Hippocampal formation (tissue), 2 donors: ENCODE measurements at places on chromosomes 11 and 22.

DNA sequence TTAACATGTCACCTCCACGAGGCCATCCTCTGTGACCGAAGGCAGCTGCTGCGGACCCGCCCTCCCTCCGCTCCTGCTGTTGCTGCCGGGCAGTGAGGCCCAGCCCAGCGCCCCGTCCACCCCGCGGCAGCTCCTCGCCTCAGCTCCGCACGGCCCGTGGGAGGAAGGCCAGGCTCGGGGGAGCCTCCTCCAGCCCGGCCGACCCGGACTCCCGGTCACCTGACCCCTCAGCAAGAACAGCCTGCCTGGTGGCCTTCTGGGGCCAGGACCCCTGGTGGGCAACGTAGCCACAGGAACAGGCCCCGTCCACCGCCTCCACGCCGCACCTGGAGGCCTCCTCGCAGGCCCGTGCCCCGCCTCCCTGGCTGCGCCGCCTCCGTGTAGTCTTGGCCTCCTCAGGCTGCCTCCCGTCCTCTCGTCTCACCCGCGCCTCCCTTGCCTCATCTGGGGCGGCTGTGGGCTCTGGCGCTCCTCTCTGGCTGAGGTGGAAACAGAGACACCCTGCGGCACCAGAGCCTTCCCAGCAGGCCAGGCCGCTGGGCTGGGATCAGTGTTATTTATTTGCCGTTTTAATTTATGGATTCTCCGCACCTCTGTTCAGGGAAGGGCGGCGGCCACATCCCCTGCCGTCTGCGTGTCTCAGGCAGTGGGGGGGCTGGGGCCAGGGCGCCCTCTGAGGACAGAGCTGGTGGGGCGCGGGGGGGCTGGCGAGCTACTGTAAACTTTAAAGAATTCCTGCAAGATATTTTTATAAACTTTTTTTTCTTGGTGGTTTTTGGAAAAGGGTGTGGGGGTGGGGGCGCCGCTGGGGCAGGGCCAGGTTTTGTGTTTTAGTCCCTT is 25.4 kb downstream of the MOB2 start:
- DNase-seq, result no peak

GRCh38 chr22:40485813-40486667 is 115.6 kb downstream of the SGSM3 start:
- DNase-seq, result no peak

DNA sequence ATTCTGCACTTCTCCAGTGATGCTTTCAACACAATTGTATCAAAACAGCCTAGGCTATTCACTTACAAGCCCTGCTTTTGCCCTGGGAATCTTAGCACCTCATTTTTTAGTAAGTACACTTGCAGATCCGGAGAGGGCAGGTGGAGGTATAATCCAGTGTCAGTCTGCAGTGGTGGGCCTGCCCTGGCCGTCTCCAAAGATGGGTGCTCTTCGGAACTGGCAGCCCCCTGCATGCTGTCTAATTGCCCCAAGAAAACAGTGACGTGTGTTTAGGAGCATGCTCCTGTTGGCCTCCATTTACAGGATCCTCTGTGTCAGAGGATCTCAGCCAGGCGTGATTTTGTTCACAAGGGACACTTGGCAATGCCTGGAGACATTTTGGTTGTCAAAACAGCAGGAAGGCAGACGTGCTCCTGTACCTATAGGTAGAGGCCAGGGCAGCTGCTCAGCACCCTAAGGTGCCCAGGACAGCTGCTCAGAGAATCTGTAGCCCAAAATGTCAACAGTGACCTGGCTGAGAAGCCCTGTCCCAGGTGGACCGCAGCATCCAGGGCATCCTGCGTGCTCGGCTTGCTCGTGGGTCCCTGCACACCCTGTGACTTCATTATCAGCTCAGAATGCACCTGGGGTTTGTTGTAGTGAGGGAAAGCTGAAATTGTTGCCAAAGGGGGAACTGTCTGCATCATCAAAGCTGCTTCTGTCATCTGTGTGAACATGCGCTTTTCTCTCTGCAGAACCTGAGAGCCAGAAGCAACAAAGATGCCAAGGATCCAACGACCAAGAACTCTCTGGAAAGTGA is 90.7 kb downstream of the BCR start:
- no peak for DNase-seq

GRCh38 chr22:42169055-42169469 is 38.5 kb upstream of the CYP2D6 start:
- peak; percentile 66 for DNase-seq

- no peak for DNase-seq
Measured at GRCh38 chr11:88115828-88116755, 59.2 kb downstream of the RAB38 start.

GRCh38 chr11:110077831-110078325 is 15.3 kb upstream of the ZC3H12C start:
- no peak for DNase-seq

- DNase-seq, result no peak
Measured at GRCh38 chr11:12845739-12846358, 163.3 kb upstream of the RASSF10 start.

- no peak for DNase-seq
Measured at GRCh38 chr11:130427581-130428315, 661 bp downstream of the ADAMTS8 start.

DNA sequence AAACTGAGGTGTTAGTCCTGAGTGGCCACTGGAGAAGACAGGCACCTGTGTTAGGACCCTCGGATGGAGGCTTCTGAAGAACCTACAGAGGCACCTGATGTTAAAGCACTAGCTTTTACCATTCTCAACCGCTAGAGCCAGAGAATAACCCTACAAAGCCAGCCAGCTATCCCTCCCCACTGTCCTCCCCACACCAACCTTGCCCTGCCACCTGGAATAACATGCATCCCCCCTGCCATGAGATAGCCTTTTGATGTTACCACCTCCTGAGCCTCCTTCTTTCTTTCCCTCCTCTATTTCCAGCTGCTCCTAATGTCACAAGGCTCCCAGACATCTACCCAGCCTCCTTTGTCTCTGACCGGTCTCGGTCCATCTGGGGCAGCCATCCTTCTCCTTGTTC is 28.1 kb downstream of the COMMD9 start:
- no peak for DNase-seq

GRCh38 chr11:66360406-66361073 is 11.0 kb downstream of the SLC29A2 start:
- no peak for DNase-seq

DNA sequence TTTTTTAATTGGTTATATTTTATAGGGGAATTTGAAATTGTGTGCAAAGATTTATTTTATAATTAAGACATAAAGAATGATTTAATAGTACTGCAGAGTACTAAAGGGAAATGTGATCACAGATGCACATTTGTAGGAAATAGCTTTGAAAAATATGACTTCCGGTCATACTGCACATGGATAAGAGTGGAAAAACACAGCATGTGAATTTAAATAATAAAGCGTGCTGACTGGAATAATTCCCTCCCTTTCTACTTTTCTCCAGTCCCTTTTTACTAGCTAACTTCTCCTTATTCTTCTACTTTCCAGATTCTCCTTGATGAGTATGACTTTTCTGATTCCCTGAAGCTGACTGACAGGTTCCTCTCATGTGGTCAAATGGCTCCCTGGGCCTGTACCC is 238.4 kb upstream of the CTSC start:
- DNase-seq, result no peak

GRCh38 chr11:66337103-66337899 is 1.1 kb upstream of the RIN1 start:
- DNase-seq, result no peak

DNA sequence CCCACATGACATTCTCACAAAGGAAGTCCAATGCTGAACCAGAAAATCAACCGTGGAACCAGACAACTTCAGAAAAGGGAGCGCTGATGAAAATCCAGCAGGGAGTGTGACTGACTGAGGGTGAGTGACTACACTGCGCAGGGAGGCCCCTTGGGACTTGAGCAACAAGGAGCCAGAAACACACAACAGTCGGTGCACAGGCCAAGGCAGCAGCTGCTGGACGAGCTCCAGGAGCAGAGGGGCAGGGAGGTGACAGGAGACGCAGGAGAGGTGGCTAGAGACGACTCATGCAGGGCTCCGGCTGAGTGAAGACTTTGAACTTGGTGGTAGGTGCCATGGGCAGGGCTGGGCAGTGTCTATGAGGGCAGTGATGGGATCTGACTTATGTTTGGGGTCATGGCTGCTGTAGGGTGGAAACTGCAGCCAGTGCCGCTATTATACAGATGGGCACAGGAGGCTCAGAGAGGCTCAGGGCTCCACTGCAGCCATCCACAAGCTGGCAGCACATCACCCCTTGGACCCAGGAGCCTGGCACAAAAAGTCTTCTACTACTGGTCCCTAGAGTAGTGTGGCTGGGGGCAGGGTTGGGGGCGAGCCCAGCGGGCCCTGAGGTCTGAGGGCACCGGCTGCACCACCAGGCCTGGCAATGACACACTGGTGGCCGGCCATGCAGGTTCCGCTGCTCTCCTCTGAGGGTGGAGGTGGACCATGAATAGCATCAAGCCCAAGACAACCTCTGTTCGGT is 10.3 kb upstream of the FADD start:
- no peak for DNase-seq
